ENCODE measurements at places on chromosomes 12 and 14. TPM values are rescaled to one million over a fixed set of nuclear protein-coding genes. Genes with fewer than 3 reads are reported as not detected.

Gene EGLN3
- 29.2 TPM for total RNA-seq

Gene LAG3
- total RNA-seq = 0.57 TPM

Gene KRT75
- total RNA-seq = not detected

Gene GLIPR1L1
- total RNA-seq = not detected

Gene NEUROD4
- total RNA-seq = not detected

Gene ATL1
- total RNA-seq = 13.3 TPM

Gene SLC39A2
- total RNA-seq = 0.24 TPM

Gene KRT78
- total RNA-seq = not detected

DNA sequence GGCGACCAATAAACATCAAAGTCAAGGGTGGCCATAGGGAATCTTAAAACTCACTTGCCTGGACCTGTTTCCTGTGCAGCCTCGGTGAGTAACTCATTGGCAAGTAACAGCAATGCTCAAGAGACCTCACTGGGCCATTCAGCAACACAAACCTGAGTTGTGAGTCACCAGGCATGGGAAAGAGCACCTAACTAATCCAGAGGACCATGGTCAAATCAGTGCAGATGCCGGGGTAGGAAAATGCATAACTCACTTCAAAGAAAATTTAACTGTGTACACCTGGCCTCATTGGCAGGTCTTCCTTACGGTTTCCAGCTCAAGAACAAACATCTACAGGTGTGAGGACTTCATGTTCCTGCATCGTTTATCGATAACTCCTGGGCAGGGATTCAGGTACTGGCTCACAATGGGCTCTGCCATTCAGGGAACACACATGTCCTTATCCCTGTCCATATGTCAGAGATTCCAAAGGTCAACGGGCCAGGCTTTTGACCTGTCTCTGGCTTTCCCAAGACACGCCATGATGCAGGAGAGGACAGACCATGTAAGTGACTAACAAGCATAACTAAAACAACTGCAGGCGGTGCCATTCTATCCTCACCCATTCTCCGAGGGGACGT lies 211.8 kb downstream of the ANO2 start:
- no peak for DNase-seq

- DNase-seq = no peak
Observed at GRCh38 chr14:67270933-67271332, 29.7 kb downstream of the PALS1 start.

DNA sequence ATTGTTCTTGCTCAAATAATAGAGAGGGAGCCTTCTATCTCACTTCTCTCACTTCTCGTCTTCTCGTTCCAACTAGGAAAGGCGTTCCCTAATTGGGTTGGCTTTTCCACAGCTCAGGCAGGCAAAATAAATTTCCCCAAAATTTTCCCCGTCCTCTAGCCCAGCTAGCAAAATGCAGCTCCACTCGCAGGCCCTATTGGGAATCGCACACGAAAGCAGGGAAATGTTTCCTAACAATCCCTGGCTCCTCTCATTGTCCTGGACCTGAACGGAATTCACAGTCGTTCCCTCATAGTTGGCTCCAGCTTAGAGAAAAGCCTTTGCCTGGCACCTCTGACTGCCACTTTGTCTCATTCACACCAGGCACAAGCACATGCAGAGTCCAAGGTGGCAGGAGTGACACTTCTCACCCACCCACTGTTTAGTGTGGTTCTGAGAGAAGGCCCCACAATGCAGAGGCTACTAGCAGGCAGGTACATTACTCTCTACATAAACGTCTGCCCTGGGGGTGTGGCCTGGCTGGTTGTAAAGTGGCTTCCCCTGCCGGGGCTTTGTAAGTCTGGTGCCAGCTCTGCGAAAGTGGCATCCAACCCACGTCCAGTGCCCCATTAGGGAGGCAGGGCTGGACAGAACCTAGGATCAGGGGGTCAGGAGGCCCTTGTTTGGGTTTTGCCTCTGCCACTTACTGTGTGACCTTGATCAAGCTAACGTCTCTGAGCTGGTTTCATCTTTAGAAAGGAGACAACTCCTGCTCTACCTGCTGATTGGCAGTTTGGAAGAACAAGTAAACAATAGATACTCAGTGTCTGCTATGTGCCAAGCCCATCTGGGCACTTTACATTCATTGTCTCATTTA lies 4.2 kb downstream of the SERPINA10 start:
- DNase-seq = no peak

GRCh38 chr12:34296143-34297041 lies 274.1 kb downstream of the ALG10 start:
- peak; percentile 58 for DNase-seq

DNA sequence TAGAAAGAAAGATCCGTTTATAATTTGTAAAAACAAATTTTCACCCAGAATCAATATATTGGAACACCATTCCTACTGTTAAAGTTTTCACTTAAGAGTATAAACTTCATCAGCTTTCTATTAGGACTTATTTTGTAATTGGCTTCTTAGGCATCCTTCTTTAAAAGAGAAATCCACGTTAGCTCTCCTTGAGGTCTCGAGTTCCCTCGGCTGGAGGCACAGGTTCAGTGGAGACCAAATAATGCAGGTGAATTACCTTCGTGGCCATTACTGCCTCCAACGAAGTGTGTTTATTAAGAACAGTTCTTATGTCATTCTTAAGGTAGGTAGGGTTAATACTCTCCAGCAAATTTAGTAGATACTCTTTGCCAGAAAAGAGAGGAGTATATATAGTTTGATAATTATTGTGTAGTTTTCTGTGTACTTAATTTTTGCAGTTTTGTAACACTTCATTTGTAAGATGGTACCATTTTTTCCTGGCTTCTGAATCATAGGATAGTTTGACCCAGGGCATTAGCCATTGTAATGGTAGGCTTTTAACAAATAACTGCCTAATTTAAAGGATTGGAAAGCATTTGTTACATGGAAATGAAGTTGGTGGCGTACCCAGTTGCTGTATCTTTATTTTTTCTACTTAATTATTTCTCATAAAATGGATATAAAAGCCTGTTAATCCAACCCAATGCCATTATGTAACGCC lies 2.2 kb downstream of the CALM1 start:
- no peak for DNase-seq

GRCh38 chr12:66237505-66238175 lies 48.6 kb downstream of the IRAK3 start:
- DNase-seq = no peak

DNA sequence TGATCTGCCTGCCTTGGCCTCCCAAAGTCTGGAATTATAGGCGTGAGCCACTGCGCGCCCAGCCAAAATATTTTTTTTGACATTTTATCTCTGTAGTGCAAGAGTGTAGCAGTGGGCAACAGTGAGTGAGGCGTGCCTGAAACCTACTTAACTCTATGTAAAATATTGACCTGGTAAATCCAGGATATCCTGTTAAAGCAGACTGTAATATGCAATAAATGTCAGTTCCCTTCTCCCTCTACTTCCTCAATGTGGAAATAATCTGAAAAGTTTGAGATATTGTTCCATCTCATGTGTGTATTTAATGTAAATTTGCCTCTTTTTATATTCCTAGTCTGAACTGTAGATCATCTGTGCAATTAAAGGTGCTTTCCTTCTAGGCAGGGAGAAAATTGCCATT lies 9.5 kb upstream of the CDK17 start:
- no peak for DNase-seq

DNA sequence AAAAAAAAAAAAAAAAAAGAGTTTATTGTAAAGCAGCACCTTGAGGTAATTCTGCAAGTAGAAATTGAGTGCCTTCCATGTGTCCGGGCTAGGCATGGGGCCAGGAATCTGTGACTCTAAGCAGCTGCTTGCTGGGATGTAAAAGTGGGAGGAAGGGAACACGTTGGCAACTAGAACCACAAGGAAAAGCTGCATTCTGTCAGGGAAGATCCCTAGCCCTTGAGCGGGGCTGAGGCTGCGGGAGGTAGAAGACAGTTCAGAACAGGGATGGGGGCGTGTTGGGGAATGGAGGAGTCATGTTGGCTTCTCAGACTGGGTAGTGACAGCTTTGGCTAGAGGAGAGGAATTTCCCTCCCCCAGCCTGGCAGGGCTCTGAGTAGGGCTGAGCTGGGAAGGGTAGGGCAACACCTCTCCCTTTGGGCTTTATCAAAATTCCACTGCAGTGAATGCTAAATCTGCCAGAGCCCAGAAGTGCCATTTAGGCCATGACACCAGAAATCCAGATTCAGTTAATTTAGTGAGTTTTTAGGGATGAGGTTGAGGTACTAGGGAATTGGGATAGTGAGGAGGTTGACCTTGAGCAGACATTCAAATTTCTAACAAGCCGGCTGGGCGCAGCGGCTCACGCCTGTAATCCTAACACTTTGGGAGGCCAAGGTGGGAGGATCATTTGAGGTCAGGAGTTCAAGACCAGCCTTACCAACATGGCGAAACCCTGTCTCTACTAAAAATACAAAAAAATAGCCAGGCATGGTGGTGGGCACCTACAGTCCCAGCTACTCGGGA lies 3.4 kb upstream of the TRAFD1 start:
- DNase-seq = peak; percentile 88

GRCh38 chr14:36931791-36932190 lies 240.6 kb downstream of the SLC25A21 start:
- DNase-seq = no peak

- DNase-seq = no peak
Observed at GRCh38 chr12:72535212-72535990, 263.2 kb downstream of the TRHDE start.

DNA sequence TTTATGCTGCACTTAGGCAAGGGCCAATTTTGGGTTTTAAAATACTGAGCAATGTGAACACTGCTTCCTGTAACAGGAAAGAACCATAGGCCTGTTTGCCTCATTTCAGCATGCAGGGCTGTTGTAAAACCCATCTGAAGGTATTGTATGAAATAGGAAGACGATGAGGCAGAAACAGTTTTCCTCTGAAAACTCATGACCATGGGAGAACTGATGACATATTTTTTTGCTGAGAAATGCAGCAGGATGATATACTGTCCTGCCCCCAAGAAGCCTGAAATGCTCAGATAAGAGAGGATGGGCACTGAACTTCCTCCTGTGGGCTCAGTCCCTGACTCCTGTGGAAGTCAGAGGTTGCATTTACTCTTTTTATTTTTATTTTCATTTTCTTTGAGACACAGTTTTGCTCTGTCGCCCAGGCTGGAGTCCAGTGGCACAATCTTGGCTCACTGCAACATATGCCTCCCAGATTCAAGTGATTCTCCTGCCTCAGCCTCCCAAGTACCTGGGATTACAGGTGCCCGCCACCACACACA lies 17.4 kb downstream of the PYGL start:
- DNase-seq = no peak

DNA sequence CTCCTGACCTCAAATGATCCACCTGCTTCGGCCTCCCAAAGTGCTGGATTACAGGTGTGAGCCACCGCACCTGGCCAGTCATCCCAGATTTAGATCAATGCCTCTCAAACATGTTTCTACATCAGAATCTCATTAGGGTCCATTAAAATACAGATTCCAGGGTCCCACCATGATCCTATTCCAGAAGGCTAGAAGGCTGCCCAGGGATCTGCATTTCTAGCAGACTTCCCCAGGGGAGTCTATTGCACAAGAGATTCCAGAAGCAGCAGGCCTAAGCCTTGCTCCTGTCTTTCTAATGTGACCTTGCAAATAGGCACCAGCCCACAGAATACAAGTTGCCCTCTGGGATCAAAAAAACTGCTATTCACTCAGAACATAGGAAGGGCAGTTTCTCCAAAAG lies 81.5 kb downstream of the SCARB1 start:
- no peak for DNase-seq

- peak; percentile 97 for DNase-seq
Observed at GRCh38 chr12:113334786-113335539, at the start of gene SLC8B1. SLC8B1 (minus strand) TSS chr12:113335109; CDS start chr12:113332878, 2,231 bp downstream.

DNA sequence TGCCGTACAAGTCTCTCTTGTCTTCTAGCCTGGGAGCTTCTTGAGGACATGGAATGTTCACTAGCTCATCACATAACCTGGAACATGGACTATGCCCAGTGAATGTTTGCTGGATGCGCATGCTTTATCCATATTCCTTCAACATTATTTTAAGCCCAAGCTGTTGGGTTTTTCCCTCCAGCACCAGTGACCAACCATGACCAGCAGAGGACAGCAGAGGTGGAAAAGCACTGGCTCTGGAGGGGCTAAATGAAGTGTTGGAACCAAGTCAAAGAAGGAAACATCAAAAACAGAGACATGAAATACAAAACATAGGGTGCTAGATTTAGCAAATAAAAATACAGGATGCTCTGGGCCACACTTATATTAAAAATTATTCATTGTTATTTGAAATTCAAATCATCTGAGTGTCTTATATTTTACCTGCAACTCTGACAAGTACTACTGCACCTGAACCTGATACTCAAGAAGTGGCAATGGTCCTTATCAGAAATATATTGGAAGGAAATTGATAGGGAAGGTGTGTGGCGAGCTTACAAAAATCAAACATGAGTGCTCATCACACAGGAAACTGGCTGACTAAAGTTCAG lies 23.1 kb upstream of the HELB start:
- DNase-seq = no peak

DNA sequence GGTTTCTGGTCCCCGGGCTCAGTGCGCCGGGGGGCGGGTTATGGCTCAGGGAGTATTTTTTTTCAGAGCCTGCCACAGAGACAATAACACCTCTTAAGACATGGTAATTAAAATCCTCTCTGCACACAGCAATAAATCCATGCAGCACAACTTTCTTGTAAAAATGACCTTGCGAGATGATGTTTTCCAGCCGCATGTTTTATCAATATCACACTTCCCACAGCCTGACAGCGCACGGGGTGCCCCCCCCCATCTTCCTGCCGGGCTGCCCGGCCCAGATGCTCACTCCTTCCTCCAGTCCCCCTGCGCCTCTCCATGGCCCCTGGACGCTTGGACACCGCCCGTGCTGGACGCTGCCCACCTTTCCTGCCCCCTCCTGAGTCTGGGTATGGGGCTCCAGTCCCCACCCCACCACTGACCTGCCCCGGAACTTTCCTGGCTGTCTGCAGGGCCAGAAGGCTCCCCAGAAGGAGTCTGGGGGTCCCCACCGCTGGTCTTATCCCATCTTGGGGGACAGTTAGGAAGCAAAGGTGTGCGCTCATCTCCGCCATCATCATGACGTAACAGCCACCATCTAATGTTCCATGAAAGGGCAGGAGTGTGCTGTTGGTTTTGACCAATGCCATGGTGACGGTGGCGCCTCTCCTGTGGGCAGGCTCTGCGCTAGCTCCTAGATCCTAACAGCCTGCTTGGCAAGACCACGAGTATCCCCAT lies 182.9 kb downstream of the KIF26A start:
- peak; percentile 73 for DNase-seq

GRCh38 chr12:116123451-116124258 lies 153.8 kb downstream of the MED13L start:
- no peak for DNase-seq

- DNase-seq = no peak
Observed at GRCh38 chr12:30952015-30952414, 25.5 kb downstream of the TSPAN11 start.

GRCh38 chr12:109618082-109618481 lies 44.5 kb downstream of the MVK start:
- no peak for DNase-seq

DNA sequence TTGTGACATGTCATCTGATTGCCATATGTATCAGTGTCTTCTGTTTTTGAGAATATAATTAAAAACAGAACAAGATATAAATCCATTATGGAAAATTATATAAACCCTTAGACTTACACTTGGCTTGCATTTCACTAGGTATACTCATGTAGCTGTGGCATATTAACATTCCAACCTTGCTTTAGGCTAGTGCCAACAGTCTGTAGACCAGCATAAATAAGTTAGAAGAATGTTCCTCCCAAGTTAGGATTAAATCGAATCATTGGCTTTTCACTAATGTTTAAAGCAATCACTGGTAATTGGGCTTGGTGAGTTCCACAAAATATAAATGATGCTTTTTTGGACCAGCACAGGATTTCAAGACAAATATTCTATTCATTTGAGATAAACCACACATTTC lies 103.0 kb downstream of the LIN7A start:
- DNase-seq = no peak

GRCh38 chr12:93152617-93153016 lies 223.5 kb upstream of the EEA1 start:
- no peak for DNase-seq

All from posterior vena cava (tissue), 2 donors.